ENCODE measurements at places on chromosomes 4 and X.

DNA sequence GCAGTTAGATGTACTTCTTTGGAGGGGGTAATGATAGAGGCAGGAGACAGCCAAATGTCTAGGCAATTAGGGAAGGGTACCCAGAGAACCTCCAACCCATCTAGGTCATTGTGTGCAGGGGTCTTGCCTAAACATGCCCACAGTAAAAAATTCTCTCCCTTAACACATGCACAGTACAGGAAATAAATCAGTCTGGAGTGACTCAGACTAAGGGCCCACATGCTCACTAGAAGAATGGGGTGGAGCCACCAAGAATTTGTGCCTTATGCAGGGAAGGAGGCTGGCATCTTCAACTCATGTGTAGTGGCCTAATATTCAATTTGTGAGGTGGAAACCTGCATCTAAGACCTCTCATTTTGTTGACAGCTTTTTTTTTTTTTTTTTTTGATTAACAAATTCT is 945.3 kb upstream of the GRIA3 start:
- H3K4me3 ChIP-seq, result no peak overlapping the region
- H3K4me1 ChIP-seq, result no peaks in the 10 kb centered on the region
- H3K27ac ChIP-seq, result no peak overlapping the region

DNA sequence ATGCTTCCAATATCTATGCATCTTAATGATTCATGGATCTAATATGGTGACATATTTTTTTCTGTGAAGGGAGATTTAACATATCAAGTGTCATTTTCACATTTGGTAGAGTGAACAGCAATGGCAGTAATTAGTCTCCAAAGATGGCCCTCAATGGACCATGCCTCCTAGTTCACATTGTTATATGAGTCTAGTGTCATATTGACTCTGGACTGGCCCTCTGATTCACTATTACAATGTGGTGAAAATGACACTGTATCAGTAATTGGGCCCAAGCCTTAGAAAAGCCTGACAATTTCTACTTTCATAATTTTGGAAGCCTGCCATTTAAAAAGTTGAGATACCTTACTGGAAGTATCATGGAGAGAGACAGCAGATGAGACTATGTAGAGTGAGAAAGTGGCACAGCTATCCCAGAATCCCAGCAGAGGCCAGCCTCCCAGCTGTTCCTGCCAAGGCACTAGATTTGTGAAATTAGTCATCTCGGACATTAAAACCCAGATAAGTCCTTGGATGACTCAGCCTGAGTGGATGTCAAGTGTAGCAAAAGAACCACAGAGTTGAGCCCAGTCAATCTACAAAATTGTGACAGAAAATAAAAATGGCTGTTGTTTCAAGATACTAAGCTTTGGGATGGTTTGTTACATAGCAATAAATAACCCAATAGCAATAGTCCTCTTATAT is 68.4 kb downstream of the ARHGEF38 start:
- H3K4me1 ChIP-seq, result no peaks in the 10 kb centered on the region
- no peak for DNase-seq
- no peak overlapping the region for H3K4me3 ChIP-seq
- H3K36me3 ChIP-seq, result no peaks in the 10 kb centered on the region
- H3K27ac ChIP-seq, result no peak overlapping the region

DNA sequence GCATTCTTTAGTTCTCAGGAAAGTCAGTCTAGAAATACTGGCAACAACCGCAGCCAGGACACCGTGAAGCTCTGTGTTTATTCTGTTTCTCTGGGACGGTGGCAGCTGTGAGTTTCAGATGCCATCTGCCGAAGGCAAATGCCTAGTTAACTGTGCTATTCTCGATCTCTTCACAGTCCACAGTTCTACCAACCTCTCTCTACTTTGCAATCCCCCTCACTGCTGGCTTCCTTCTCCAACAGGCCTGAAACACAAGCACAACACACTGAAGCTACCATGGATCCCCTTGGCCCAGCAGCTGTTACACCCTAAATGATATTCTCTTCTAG is 118.8 kb downstream of the ZNF827 start:
- H3K27me3 ChIP-seq, result no peaks in the 10 kb centered on the region
- H3K27ac ChIP-seq, result no peak overlapping the region
- no peaks in the 10 kb centered on the region for H3K4me1 ChIP-seq
- DNase-seq, result no peak

DNA sequence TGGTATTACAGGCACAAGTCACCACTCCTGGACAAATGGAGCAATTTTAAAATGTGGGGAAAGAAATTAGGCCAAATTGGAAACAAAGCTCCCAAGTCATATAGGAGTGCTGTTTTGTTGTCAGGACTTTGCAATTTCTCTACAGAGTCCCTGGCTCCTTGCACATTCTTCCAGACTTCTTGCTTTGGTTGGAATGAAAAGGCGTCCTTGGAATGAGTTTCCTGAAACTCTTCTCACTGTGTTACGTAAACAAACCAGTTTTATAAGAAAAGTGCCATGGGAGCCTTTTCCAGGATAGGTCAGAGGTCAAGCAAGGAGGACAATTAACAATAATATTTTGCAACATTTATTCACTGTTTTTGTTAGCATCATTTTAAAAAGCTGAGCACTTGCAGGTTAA is 32.4 kb upstream of the KIT start:
- H3K27ac ChIP-seq, result no peak overlapping the region
- H3K4me1 ChIP-seq, result no peaks in the 10 kb centered on the region
- H3K36me3 ChIP-seq, result no peaks in the 10 kb centered on the region

GRCh38 chrX:46642145-46642544 is 68.6 kb downstream of the CHST7 start:
- no peaks in the 10 kb centered on the region for H3K36me3 ChIP-seq
- no peak overlapping the region for H3K27ac ChIP-seq
- no peaks in the 10 kb centered on the region for H3K27me3 ChIP-seq
- DNase-seq, result peak; percentile 40
- H3K4me3 ChIP-seq, result no peak overlapping the region
- H3K4me1 ChIP-seq, result no peaks in the 10 kb centered on the region

GRCh38 chr4:137378393-137378792 is 153.9 kb downstream of the PCDH18 start:
- H3K36me3 ChIP-seq, result no peaks in the 10 kb centered on the region
- H3K4me3 ChIP-seq, result no peak overlapping the region
- H3K27me3 ChIP-seq, result no peaks in the 10 kb centered on the region
- no peak for DNase-seq
